Motor neuron (in vitro differentiated cells): ENCODE measurements at places on chromosomes 3 and 15. TPM values are rescaled to one million over a fixed set of nuclear protein-coding genes. Genes with fewer than 3 reads are reported as not detected.

The TJP1 gene
- total RNA-seq = 360 and 375 TPM in 2 replicates

The TYRO3 gene
- 17.1 and 33.2 TPM in 2 replicates for total RNA-seq

The C2CD4A gene
- total RNA-seq = 10.7 and 11.9 TPM in 2 replicates

The GTF2E1 gene
- total RNA-seq = 12.6 and 13.5 TPM in 2 replicates

The NR1D2 gene
- 12.3 and 12.5 TPM in 2 replicates for total RNA-seq

The HTR3C gene
- not detected in 2 replicates for total RNA-seq

The TMEM44 gene
- total RNA-seq = 12.1 and 12.4 TPM in 2 replicates

The CFAP92 gene
- 0.72 and 2.0 TPM in 2 replicates for total RNA-seq

The FSIP1 gene
- total RNA-seq = 1.3 and 3.5 TPM in 2 replicates

The CNTN3 gene
- total RNA-seq = 0.78 and 1.0 TPM in 2 replicates

The GOLGA6L1 gene
- total RNA-seq = 0.42 and 0.50 TPM in 2 replicates

The ITGA11 gene
- 0.60 and 0.98 TPM in 2 replicates for total RNA-seq

The SLC28A1 gene
- total RNA-seq = 0.22 TPM in 1 of 2 replicates, not detected in the other

The NPHP3 gene
- total RNA-seq = 38.8 and 42.9 TPM in 2 replicates

The CLDN16 gene
- total RNA-seq = not detected in 2 replicates

The IL5RA gene
- 0.09 and 0.31 TPM in 2 replicates for total RNA-seq

The ANKRD28 gene
- 59.8 and 69.4 TPM in 2 replicates for total RNA-seq

The AHSG gene
- 0.27 TPM in 1 of 2 replicates, not detected in the other for total RNA-seq

The DCUN1D1 gene
- 29.6 and 33.8 TPM in 2 replicates for total RNA-seq

The C3orf22 gene
- not detected in 2 replicates for total RNA-seq

The FGF12 gene
- total RNA-seq = 27.9 and 29.1 TPM in 2 replicates

The GCNT3 gene
- 0.85 and 1.5 TPM in 2 replicates for total RNA-seq

The ALDH1A2 gene
- total RNA-seq = 0.76 and 2.2 TPM in 2 replicates

The SLC22A13 gene
- total RNA-seq = 0.16 and 0.31 TPM in 2 replicates

The ELL3 gene
- 1.3 and 1.4 TPM in 2 replicates for total RNA-seq

The NME9 gene
- 4.7 and 4.9 TPM in 2 replicates for total RNA-seq

The P3H2 gene
- total RNA-seq = 1.7 and 1.8 TPM in 2 replicates

The FETUB gene
- total RNA-seq = not detected in 2 replicates

The DUOX1 gene
- total RNA-seq = 1.2 and 1.8 TPM in 2 replicates

The SEMA7A gene
- 0.45 and 1.2 TPM in 2 replicates for total RNA-seq
